ENCODE measurements at places on chromosomes 2 and 18. TPM values are rescaled to one million over a fixed set of nuclear protein-coding genes. Genes with fewer than 3 reads are reported as not detected.

- no peak for DNase-seq
Measured at GRCh38 chr2:201016859-201017258, 53.4 kb upstream of the ORC2 start.

DNA sequence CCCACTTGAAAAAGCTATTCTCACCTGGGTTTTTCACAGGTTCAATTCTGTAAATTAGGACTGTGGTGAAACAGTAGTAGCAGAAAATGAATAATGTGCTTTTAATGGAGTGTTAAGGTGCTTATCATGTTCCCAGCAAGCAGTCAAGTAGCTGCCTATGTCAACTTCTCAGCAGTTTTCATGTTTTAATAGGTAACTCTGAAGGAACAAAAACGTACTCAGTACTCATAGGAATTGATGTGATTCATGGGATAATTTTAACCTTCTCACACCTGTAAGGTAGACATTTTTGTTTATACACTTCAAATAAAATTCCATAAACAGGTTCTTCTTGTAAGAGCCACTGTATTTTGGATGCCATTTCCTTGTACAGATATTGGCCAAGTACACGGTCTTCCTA, 801.6 kb downstream of the MBD2 start:
- DNase-seq: no peak

Gene FHOD3
- 27.2 TPM for total RNA-seq

Gene WNT10A
- total RNA-seq: 1.9 TPM

GRCh38 chr2:64210816-64211215, 66.6 kb upstream of the PELI1 start:
- DNase-seq: no peak

DNA sequence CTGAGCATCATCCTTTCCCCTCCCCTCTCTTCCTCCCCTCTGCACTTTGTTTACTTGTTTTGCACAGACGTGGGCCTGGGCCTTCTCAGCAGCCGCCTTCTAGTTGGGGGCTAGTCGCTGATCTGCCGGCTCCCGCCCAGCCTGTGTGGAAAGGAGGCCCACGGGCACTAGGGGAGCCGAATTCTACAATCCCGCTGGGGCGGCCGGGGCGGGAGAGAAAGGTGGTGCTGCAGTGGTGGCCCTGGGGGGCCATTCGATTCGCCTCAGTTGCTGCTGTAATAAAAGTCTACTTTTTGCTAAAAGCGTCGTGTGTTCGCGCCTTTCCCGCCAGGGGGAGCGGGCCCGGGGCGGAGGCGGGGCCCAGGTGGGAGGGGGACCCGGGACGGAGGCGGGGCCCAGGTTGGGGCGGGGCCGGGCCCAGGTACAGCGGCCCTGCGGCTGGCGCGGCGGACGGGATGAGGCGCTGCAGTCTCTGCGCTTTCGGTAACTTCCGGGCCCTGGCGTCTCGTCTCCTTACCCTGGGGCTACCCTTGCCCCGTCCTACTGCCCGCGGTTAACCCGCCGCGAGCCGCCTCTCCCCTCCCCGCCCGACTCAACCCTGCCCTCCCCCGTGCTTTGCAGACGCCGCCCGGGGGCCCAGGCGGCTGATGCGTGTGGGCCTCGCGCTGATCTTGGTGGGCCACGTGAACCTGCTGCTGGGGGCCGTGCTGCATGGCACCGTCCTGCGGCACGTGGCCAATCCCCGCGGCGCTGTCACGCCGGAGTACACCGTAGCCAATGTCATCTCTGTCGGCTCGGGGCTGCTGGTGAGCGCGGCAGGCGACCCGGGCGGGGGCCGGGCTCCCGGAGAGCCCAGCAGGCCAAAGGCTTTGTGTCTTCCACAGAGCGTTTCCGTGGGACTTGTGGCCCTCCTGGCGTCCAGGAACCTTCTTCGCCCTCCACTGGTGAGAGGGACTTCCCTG, at the start of gene KRTCAP3:
KRTCAP3 (plus strand) TSS at position 424 of the 962 bp plus-strand sequence; CDS start at position 456, 32 bp downstream.
- DNase-seq: no peak

All from urinary bladder (tissue), 4 donors.